ENCODE measurements at places on chromosomes 3 and 15. TPM values are rescaled to one million over a fixed set of nuclear protein-coding genes. Genes with fewer than 3 reads are reported as not detected.

MOBP gene
- total RNA-seq = not detected

CAMP gene
- not detected for total RNA-seq

ARPIN gene
- total RNA-seq = 9.8 TPM

PIGZ gene
- total RNA-seq = 2.1 TPM

FMN1 gene
- 1.0 TPM for total RNA-seq

BNC1 gene
- 7.3 TPM for total RNA-seq

TM4SF18 gene
- total RNA-seq = 0.92 TPM

SLC12A1 gene
- total RNA-seq = not detected

PLA2G4B gene
- total RNA-seq = 0.71 TPM

LDHAL6B gene
- not detected for total RNA-seq

TIPIN gene
- total RNA-seq = 8.1 TPM

CKMT1B gene
- total RNA-seq = not detected

TEX55 gene
- total RNA-seq = not detected

ARHGEF26 gene
- total RNA-seq = 2.5 TPM

SCAANT1 gene
- not detected for total RNA-seq

NR2F2 gene
- 4.5 TPM for total RNA-seq

C3orf49 gene
- total RNA-seq = not detected

CAMKV gene
- total RNA-seq = not detected

KCNAB1 gene
- total RNA-seq = under 0.01 TPM

ILDR1 gene
- not detected for total RNA-seq

SAMD7 gene
- total RNA-seq = not detected

ZNF710 gene
- 6.2 TPM for total RNA-seq

MESP2 gene
- total RNA-seq = 0.57 TPM

DNAJA4 gene
- total RNA-seq = 3.5 TPM

ABHD6 gene
- 8.8 TPM for total RNA-seq

GHRL gene
- not detected for total RNA-seq

TUSC7 gene
- not detected for total RNA-seq

TGM4 gene
- not detected for total RNA-seq

CLDN18 gene
- total RNA-seq = not detected

SGO1 gene
- 0.57 TPM for total RNA-seq

ZBED2 gene
- total RNA-seq = 0.28 TPM

STRIT1 gene
- not detected for total RNA-seq

BBX gene
- total RNA-seq = 52.9 TPM

RHCG gene
- total RNA-seq = 0.14 TPM

PEX5L gene
- total RNA-seq = 0.28 TPM

MRAS gene
- total RNA-seq = 37.0 TPM

Measured in smooth muscle cell of bladder (primary cell).